ENCODE measurements at places on chromosomes 1 and 21. TPM values are rescaled to one million over a fixed set of nuclear protein-coding genes. Genes with fewer than 3 reads are reported as not detected.
A peak's percentile ranks its signal among the peaks of the same experiment; 100 is the strongest.

Gene SPOCD1
- total RNA-seq: not detected

Gene SASS6
- 4.4 TPM for total RNA-seq

DNA sequence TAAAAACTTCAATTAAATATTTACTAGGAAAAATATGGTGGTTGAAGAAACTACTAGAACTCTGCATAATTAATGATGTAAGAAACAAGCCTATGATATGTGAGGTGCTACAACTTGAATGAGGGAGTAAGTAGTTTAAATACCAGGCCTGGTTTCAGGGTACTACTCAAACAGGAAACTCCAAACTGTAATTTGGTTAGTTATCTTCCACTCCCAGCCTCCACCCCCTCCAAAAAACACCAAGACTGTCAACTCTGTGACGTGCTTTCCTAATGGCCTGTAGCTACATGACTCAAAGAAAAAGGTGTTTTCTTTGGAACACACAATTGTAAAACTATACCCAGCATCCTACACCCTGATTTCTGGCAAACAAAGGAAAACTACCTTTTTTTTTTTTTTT is 55.9 kb upstream of the RCC1 start:
- H3K36me3 ChIP-seq: no peaks in the 10 kb centered on the region
- no peak overlapping the region for H3K27ac ChIP-seq

GRCh38 chr1:185819798-185820197 is 85.6 kb downstream of the HMCN1 start:
- no peaks in the 10 kb centered on the region for H3K27me3 ChIP-seq
- no peaks in the 10 kb centered on the region for H3K36me3 ChIP-seq
- DNase-seq: no peak
- no peaks in the 10 kb centered on the region for H3K4me1 ChIP-seq
- H3K27ac ChIP-seq: no peak overlapping the region

DNA sequence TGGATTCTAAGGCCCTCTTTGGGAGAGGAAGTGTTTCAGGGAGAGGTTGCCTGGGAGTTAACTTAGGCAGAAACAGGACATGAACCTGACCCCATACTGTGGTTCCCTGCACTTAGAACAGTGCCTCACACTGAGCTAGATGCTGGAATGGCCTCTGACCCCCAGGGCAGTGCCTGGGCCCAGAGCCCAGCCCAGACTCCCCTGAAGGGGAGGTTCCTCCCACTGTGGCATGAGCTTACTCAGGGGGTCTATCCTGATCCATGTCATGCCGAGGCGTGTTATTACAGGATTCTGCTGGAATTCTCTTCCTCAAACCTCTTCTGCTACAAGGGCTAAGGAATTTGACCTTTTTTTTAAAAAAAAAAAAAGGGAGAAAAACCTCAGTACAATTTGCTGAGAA is 72.2 kb downstream of the MRPL37 start:
- DNase-seq: no peak
- H3K4me3 ChIP-seq: no peak overlapping the region
- no peaks in the 10 kb centered on the region for H3K36me3 ChIP-seq
- peak overlapping the region; percentile 91 for H3K27ac ChIP-seq

All from sigmoid colon (tissue), 7 donors.